ENCODE measurements at places on chromosomes 12 and 14. TPM values are rescaled to one million over a fixed set of nuclear protein-coding genes. Genes with fewer than 3 reads are reported as not detected.

LRRK2 gene
- total RNA-seq: 3.6 TPM

BDKRB1 gene
- total RNA-seq: not detected

COCH gene
- total RNA-seq: 0.57 TPM

RIPK3 gene
- total RNA-seq: 2.1 TPM

FAM181A gene
- total RNA-seq: not detected

INHBC gene
- not detected for total RNA-seq

MDGA2 gene
- total RNA-seq: not detected

YBX3 gene
- total RNA-seq: 395 TPM

ZFC3H1 gene
- total RNA-seq: 85.8 TPM

HOXC6 gene
- not detected for total RNA-seq

KRT75 gene
- total RNA-seq: not detected

HOXC4 gene
- total RNA-seq: not detected

TESPA1 gene
- not detected for total RNA-seq

ANKRD33 gene
- 0.27 TPM for total RNA-seq

POLE2 gene
- 30.1 TPM for total RNA-seq

BLTP3B gene
- total RNA-seq: 39.0 TPM

OR10A7 gene
- total RNA-seq: not detected

INHBE gene
- not detected for total RNA-seq

CDKL1 gene
- total RNA-seq: 10.0 TPM
